ENCODE measurements at places on chromosomes 12 and 14.

DNA sequence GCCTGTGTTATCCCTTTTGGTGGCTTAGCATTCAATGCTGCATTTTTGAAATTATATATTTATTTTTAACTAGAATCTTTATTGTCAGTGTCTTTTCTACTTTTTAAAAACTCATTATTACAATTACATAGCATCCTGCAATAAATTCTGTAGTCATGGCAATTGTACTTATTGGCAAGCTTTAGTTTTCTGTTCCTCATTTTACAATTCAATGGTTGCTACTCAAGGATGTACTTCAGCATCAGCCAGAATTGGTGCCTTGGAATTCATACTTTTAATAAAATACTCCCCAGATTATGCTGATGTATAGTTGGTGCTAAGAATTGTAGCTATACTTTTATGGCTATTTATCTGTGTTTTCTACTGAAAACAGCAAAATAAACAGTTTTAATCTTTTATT lies 1756.8 kb upstream of the SEL1L start:
- no peak for DNase-seq

- DNase-seq = no peak
Observed at GRCh38 chr14:103714063-103714724, 1.1 kb downstream of the XRCC3 start.

DNA sequence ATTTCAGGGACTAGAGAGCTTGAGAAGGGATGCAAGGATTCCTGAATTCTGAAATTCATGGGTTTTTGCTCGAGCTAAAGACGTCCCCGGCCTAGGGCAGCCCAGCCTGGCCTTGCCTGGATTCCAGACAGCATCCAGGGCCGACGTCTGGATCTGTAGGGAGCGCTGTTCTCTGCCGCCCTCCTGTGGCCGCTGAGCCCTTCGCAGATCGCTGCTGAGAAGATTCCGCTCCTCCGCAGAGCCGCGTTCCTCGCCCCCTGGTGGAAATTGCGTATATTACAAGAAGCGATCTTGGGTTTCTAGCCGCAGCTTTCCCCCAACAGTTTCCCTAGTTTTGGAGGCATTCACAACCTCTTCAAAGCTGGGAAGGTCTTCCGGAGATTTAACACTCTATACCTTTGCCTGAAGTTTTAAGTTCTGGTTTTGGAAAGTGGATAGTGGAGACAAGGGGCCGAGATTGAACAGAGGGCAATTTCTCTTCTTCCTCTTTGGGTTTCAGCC lies 5.1 kb downstream of the CISTR start:
- DNase-seq = peak; percentile 89

- DNase-seq = no peak
Observed at GRCh38 chr14:77682158-77682553, 25.7 kb downstream of the ALKBH1 start.

DNA sequence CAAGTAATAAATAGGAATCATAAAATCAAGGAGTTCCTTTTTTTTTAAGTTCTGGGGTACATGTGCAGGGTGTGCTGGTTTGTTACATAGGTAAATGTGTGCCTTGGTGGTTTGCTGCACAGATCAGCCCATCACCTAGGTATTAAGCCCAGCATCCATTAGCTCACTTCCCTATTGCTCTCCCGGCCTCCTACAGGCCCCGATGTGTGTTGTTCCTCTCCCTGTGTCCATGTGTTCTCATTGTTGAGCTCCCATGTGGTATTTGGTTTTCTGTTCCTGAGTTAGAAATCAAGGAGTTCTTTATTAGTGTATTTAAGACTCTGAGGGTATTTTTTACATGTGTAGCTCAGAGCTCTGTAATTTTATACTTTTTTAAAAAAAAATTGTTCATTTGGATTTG lies 86.0 kb downstream of the SCFD1 start:
- no peak for DNase-seq

- no peak for DNase-seq
Observed at GRCh38 chr12:56213878-56214277, 7.8 kb downstream of the RNF41 start.

GRCh38 chr14:54788701-54789100 lies 113.9 kb downstream of the GCH1 start:
- no peak for DNase-seq

DNA sequence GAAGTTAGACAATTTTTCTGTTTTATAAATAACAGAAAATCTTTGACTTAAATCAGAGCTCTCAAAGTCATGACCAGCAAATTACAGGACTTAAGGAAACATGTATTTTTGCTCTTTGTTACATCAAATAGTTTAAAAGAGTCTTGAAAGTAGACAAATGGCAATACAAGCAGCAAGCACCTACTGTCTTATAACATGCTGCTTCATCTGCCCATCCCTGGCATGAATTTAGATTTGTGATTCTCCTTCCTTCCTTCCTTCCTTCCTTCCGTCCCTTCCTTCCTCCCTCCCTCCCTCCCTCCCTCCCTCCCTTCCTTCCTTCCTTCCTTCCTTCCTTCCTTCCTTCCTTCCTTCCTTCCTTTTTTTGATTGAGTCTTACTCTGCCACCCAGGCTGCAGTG lies 715.6 kb upstream of the FLRT2 start:
- DNase-seq = no peak

- no peak for DNase-seq
Observed at GRCh38 chr12:123351349-123351748, 13.3 kb downstream of the SBNO1 start.

GRCh38 chr14:101236496-101237251 lies 324.6 kb upstream of the DIO3 start:
- no peak for DNase-seq

DNA sequence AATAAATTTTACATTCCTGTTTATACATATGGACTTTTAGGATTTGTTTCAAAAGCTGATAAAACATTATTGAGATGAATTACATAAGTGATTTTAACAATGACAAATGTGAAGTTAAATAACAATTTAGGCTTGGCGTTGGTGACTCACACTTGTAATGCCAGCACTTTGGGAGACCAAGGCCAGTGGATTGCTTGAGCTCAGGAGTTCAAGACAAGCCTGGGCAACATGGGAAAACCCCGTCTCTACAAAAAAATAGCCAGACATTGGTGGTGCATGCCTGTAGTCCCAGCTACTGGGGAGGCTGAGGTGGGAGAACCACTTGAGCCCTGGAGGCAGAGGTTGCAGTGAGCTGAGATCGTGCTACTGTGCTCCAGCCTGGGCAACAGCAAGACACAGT lies 7.4 kb downstream of the ACOT2 start:
- no peak for DNase-seq

- DNase-seq = no peak
Observed at GRCh38 chr12:113820309-113820708, 145.8 kb downstream of the RBM19 start.

DNA sequence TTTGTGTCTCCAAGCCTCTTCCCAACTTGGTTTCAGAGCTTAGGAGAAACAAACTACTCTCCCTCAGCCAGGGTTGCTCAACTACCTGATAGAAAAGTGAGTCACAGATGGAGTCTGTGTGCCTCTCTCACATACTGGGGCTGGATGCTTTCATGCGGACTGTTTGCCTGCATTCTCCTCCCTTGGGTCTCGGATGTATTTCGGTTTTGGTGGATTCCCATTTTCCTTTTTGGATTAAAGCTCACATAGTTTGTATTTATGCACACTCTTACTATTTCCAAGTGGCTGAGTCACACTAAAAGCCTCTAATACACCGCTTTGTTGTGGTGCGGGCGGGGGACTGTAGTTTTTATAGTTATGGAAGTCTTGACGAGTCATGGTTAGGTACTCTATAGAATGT lies 505.4 kb downstream of the LRFN5 start:
- DNase-seq = no peak

GRCh38 chr12:89084751-89085150 lies 267.6 kb downstream of the DUSP6 start:
- no peak for DNase-seq

DNA sequence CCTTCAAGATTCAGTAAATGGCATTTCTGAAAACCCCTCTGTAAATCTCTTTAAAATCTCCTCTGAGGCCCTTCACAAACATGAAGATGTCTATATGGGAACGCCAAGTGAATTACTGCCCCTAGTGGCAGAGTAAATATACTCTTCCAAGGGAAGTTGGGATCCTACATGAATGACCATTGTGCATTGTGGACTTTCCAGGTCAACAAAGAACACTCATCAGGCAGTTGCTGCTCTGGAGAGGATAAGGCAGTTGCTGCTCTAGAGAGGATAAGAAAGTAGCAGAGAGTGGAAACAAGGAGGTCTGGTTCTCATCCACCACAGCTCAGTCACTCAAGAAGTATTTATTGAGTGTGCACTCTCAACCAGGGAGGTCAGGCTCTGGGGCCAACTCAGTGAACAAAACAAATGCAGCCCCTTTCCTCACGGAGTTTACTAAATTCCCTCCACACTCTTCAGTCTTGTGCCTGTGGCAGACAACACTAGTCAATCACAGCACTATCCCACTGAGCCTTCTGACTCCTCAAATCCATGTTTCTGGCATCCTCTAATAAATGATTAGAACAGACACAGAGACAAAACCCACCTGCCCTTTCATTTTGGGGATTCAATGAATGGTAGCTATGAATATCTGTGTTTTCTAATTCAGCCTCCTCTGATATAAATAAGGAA lies 52.9 kb downstream of the SVOP start:
- no peak for DNase-seq

DNA sequence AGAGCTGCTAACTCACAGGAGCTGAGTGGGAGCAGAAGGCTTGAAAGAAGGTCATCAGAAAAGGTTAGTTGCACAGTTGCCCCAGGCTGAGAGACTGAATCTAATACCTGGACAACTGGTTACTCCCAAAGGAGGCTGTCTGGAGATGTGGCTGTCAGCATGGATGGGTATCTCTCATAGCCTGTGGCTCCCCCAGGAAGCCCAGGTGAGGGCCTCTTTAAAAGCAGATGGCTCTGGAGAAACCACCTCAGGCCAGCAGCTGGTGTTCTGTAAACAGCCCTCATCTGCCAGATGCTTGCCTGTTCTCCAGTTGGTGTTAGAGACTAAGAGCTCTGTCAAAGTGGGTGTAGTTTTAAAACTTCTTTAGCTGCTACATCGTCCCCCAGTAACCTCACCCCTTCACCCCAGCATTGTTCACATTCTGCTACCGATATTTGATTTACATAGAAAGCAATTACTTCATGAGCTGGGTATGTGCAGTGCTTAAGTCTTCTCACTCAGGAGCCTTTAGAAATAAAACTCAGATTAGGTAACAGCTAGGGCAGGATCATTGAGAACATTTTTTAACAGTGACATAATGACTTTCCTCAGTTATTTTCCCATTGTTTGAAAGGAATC lies 25.8 kb downstream of the DACT1 start:
- no peak for DNase-seq

- no peak for DNase-seq
Observed at GRCh38 chr12:57868851-57869268, 22.3 kb upstream of the CTDSP2 start.

DNA sequence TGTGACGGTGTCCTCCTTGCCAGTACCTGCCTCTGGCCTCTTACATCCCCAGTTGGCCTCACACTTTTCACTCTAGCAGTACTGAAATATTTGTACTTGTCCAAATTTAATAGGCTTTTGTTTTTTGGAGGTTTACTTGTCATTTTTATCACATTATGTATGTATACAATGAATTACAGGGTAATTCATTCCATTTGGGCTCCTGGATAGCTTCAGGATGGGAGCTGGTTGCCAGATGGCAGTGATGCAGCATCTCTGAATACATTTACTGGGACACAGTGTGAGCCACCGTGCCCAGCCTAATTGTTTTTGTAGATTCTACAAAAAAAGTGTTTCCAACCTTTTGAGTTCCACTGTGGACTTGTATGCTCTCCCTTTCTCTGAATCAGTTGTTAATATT lies 13.4 kb downstream of the CCDC77 start:
- no peak for DNase-seq

DNA sequence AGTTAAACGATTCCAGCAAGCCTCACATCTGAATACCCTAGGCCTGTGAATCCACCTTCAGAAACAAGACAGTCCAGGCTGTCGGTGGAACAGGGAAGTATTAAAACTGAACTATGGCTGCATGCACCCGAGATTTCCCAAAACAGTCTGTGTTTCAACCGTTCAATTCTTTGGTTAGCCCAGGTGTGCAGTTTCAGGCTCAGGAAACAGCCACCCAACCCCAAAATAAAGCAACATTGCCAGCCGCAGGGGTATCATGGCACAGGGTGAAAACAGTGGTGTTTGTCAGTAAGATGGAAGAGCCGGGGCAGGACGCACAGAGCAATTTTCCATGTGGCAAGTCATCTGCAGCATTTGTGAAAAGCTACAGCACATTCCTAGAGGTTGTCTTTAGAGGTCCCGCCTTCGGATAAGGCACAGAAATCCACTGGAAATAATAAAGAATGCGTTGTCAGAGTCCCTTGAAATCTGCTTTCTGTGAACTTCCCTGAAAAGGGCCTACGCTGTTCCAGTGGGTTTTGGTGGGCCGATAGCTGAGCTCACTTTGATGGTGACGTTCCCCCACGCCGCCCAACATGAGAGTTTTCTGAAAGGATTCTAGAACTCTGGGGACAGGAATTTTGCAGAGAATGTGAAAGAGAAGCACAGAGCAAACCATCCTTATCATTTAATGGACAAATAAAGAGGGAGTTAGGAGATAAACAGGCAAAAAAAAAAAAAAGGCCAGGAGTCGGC lies 84.9 kb downstream of the BCL11B start:
- no peak for DNase-seq

DNA sequence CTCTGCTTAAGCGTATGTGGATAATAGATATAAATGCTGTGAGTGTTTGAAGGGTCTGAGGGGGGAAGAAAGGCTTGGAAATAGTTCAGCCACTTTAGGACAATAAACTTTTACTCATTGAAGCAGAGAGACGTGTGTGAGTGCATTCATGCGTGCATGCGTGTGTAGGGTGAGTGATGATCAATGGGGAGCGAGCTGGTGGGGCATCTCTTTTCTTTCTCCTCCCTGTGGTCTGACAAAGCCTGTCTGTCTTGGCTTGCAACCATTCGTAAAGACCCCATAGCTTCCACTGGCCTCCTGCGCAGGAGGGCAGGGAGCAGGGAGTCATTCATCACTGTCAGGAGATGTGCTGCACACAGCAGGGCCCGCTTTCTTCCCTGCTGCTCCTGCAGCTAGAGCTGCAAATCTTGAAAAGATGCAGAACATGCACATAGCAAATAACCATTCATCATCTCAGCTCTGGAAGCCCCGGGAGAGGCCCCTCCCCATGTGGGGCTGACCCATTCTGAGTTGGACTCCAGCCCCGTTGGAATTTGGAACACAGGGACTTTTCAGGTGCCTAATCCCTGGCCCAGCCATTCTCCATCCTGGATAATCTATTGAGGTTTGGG lies 223.2 kb downstream of the PPM1H start:
- DNase-seq = no peak

DNA sequence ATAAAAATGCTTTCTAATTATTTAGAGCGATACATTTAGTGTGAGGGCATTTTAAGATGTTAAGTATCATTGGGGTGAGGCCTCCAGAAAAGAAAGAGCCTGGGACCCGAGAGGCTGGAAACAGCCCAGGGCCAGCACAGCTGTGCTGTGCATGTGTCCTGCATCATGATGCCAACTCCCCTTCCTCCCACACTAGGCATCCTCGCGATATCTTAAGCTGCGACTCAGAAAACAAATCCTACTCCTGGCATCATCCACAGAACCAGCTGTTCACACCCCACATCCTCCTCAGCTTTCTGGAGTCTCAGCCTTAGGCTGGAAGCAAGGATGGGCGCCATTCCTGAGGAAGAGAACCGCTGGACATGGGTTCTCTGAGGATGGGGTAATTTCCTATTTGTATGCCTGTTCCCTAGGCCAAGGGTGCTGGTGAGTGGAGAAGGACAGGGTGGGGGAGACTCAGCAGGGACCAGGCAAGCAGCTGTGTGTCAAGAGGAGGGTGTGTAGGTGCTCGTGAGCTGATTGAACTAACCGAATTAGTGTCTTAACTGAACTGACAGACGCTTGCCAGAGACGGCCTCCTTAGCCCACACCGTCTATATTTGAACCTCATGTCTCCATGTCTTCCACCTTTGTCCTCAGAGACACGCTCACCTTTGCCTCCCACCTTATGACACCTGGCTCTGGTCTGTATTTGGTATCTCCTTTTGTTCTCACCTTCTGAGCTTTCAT lies 15.6 kb upstream of the MCRS1 start:
- DNase-seq = no peak
